ENCODE measurements at places on chromosomes 11 and 22.

DNA sequence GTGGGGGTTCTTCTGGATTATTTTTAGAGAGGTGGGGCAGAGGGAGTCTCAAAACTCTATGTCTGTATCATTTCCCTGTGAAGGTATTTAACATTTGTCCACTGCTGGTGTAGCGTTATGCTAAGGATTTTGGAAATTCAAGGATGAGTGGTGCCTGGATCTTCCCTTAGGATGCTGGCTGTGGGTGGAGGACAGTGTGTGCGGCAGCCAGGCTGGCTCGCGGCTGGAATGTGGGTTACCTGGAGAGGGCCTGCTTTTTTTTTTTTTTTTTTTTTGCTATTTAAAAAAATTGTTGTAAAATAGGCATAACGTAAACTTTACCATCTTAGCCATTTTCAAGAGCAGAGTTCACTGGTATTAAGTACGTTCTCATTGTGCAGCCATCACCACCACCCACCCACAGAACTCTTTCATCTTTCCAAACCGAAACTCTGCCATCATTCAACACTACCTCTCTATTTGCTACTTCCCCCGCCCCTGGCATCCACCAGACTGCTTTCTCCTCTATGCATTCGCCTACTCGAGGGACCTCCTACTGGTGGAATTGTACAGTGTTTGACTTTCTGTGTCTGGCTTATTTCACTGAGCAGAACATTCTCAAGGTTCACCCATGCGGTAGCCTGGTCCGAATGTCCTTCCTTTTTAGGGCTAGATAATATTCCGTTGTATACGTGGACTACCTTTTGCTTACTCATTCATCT, 67.1 kb downstream of the PARVB start:
- peak; percentile 38 for DNase-seq

- no peak for DNase-seq
These were observed 107.1 kb downstream of the GAB2 start for GRCh38 chr11:78310500-78310909.

DNA sequence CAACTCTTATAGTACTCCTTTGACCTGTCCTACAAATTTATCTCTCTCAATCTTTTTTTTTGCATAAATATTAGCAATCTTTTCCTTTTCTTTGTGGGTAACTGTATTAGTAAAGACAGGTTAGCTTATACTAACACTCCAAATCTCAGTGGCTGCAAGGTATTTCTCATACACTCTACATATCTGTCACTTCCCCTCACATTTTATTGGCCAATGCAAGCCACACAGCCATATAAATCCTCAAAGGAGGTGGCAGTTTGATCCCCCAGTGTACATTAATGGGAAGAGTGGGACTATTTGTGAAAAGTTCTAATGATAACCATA, 42.6 kb upstream of the EED start:
- no peak for DNase-seq

GRCh38 chr11:114318361-114318760, 22.2 kb downstream of the NNMT start:
- DNase-seq, result no peak

GRCh38 chr22:19868773-19869471, 14.2 kb upstream of the GNB1L start:
- peak; percentile 3 for DNase-seq

GRCh38 chr22:24459911-24460310, 32.5 kb downstream of the ADORA2A start:
- no peak for DNase-seq

GRCh38 chr22:40176921-40177737, 596 bp upstream of the TNRC6B start:
- DNase-seq, result peak; percentile 14

GRCh38 chr22:35502836-35503235, 37.8 kb upstream of the RASD2 start:
- DNase-seq, result no peak

- DNase-seq, result no peak
These were observed 65.3 kb downstream of the FLI1 start for GRCh38 chr11:128759168-128759567.

DNA sequence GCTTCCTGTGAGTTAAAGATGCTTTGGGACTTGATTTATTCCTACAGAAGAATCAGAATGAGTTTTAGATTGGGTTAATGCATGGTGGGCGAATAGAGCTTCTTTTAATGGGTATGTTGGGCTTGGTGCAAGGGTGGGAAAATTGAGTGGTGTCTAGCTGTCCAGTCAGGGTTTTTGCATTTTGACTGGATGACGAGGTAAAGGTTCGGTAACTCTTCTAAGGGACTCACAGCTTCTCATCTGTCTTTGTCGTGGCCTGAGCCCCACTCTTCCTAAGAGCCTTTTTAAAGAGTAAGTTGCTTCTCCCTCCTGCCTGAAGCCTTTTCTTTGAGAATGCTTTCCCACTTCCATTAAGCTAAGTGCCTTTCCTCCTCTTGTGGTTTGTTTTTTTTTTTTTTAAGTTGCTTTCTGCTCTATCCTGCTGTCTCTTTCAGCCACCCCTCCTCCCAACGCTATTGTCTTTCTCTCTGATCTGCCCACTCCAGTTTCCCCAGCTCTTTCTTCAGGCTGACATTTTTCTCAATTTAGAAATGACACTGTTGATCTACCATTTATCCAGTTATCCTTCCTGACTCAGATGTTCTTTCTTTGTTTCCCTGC, 1.1 kb downstream of the DPF2 start:
- no peak for DNase-seq

DNA sequence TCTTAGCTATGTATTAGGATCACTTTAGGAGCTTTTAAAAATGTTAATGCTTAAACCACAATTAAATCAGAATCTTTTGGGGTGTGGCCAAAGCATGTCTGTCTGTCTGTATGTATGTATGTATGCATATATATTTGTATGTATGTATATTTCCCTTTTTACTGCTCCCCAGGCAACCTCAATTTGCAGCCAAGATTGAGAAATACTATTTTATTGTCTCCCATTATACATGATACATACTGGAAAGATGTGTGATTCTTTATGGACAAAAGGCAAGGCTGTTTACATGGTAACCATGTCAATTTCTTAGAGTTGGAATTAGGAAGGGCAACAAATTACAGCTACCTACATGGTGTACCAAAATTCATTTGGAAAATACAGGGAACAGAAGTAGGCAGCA, 783.6 kb downstream of the ETS1 start:
- no peak for DNase-seq

GRCh38 chr11:69939551-69940245, 120.5 kb upstream of the FGF3 start:
- DNase-seq, result no peak

DNA sequence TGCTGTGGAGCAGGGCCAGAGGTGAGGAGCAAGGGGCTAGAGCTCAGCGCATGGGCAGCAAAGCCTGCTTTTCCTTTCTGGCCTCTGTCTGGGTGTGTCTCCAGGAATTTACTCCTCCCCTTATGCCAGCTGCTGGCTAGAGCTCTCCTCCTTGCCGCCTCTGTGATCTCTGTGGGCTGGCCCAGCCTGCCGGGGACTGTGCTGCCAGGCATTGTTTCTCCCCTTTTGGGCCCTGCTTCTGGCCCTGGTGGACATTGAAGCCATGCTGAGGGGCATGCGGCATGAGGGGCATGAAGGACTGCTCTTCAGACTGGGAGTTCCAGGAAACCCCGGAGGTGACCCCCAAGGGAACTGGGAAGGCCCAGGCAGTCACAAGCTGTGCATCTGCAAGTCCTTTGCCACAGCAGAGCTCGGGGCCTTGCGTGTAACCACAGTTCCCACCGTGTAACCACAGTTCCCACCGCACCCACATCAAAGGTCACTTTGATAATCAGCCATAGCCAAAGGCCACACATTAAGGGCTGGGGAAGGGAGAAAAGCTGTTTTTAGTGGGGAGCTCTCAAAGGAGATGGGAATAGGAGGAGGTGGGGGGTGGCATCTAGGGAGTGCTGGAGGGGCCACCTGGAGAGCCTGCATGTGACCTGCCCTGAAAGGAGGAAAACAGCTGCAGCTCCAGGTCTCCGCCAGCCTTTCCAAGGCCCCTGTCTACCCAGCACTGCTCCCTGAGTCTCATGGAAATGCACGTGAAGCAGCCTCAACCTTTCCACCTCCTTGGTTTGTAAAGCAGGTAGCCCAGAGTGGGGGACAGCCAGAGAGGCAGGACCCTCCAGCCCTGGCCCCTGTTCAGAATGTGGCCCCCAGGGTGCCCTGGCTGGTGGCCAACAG, 62.3 kb downstream of the PPFIBP2 start:
- DNase-seq, result no peak

GRCh38 chr11:9759519-9760192, 95.8 kb downstream of the SWAP70 start:
- no peak for DNase-seq

DNA sequence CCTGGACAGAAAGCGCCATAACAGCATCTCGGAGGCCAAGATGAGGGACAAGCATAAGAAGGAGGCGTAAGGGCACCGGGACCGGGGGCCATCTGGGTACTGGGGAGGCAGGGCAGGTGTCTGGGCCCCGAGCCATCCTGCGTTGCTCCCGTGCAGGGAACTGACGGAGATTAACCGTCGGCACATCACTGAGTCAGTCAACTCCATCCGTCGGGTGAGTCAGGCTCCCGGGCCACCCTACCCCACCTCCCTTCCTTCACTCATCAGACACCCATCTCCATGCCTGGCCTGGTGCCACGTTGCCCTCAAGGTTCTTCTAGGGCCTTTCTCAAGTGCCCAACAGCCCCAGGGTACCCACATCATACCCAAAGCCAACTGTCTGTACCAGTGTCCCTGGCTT, 15.0 kb downstream of the PLCB3 start:
- no peak for DNase-seq
